ENCODE measurements at places on chromosomes 1 and 21. TPM values are rescaled to one million over a fixed set of nuclear protein-coding genes. Genes with fewer than 3 reads are reported as not detected.

Gene CELA2B
- total RNA-seq = 0.32 TPM

Gene CLDN19
- total RNA-seq = 0.69 TPM

- no peak for DNase-seq
These were observed 298.2 kb upstream of the LRRC7 start for GRCh38 chr1:69269491-69269890.

Gene APH1A
- total RNA-seq = 73.0 TPM

DNA sequence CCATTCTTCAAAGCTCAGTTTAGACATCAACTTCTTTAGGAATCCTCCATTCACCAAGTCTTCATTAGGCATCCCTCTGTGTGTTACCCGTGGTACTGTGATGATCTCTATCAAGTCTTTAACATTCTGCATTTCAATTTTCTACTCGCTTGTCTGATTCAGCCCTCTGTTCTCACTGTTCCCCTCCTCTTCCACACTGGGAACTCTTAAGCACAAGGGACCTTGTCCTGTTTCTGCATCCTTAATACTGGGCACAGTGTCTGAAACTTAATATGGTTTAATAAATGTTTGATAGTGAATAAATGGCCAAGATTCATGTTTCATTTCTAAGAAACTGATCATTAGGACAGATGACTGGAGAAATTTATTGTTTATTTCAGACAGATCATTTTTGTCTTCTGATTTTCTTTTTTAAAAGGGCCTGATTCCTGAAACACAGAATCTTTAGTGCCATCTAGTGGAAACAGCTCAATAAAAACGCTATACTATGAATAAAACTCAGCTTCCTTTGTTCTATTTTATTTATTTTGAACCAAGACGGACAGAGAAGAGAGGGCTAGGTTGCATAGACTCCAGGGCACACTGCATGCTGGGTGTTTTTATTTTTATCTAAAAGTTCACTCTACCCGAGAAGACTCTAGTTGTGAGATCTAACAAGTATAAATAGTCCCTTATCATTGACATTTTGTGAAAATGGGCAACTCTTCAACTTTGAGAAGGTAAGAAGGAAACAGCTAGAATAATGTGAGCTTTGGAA lies 7.0 kb upstream of the TRIM45 start:
- no peak for DNase-seq

Gene C1orf87
- total RNA-seq = not detected

GRCh38 chr1:221892301-221892830 lies 150.5 kb upstream of the DUSP10 start:
- no peak for DNase-seq

DNA sequence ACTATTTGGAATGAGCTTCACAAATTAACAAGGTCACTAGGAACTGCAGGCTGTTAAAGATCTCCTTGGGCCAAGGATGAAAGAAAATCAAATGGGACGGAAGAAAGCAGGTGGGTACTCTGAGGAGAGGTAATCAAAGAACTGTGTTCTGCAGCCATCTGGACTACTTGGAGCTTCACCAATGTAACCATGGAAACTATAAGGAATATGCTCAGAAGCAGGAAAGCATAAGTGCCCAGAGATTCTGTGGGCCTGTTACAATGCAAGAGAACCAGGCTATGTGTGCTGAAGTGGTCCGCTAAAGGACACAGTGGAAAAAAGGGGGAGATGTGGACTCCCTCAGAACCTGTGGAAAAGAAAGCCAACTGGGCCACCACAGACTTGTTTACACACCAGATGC lies 238.5 kb downstream of the PTGER3 start:
- DNase-seq = no peak

DNA sequence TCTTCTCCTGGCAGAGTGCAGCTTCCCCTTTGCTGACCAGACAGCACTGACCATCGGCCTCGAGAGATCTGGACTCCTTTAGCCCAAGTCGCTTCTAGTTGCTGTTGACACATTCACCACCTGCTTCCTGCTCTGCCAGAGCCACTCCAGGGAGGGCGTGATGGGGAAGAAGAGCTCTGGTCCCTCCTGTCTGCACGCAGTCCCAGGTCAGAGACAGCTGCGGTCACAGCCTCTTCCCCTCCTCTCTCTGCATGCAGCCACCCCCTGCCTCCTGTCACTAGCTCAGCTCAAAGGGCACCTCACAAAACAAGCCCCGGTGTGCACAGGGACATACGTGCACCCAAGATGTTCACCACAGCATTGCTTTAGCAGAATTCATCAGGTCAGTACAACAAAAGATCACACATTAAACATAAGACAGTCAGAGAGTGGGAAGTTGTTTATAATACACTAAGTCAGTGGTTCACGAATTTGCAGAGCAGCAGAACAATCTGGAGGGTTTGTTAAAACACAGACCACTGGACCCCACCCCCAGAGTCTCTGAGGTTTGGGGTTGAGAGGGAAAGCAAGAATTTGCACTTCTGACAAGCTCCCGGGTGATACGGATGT lies 132.9 kb downstream of the SYF2 start:
- no peak for DNase-seq

GRCh38 chr1:150552128-150552910 lies 3.1 kb downstream of the ADAMTSL4 start:
- peak; percentile 76 for DNase-seq

DNA sequence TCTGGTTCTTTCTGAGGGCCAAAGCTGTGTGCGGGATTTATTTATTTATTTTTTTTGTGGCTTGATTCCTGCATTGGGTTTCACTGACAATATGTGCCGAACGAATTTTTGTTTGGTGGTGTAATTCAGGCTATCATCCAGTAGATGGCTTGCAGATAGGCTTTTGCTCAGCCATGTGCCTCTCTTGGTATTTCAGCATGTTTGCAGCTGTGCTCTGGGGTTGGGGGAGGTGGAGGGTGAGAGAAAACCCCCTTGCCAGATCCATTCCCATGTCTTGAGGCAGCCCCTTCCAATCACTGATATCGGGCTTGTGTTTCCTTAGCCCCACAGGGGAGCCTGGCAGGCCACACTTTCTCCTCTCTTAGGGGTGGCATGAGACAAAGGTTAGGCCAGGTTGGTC lies 302.4 kb downstream of the PTGER3 start:
- no peak for DNase-seq

GRCh38 chr21:32329776-32330175 lies 31.1 kb downstream of the MRAP start:
- no peak for DNase-seq

GRCh38 chr1:153465811-153466636 lies 5.6 kb upstream of the S100A7 start:
- DNase-seq = no peak

Gene PAPPA2
- 4.6 TPM for total RNA-seq

DNA sequence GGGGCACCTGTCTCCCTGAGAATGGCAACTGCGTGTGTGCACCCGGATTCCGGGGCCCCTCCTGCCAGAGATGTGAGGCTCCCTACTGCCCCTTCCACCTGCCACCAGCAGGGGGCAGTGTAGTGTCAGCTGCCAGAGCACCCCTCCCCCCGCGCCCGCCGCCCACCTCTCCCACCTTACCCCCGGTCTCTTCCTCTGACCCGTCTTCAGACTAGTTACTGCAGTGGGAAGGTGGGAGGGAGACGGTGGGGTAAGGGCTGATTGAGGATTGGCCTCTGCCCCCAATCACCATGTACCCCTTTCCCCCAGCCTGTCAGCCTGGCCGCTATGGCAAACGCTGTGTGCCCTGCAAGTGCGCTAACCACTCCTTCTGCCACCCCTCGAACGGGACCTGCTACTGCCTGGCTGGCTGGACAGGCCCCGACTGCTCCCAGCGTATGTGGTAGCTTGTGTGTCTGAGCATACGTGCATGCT lies 10.1 kb upstream of the LRRC71 start:
- no peak for DNase-seq

DNA sequence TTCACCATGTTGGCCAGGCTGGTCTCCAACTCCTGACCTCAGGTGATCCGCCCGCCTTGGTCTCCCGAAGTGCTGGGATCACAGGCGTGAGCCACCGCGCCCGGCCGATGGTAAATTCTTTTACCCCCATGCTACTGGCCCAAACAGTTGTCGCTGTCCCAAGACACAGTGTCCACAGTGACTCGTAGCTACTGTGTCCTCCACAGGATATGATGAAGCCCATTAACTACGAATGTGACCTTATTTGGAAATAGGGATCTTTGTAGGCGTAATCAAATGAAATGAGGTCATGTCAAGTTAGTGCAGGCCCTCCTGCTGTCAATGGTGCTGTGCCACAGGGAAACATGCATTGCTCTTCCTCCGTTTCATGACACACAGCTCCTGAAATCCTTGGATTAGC lies 8.5 kb downstream of the FNDC10 start:
- DNase-seq = no peak

DNA sequence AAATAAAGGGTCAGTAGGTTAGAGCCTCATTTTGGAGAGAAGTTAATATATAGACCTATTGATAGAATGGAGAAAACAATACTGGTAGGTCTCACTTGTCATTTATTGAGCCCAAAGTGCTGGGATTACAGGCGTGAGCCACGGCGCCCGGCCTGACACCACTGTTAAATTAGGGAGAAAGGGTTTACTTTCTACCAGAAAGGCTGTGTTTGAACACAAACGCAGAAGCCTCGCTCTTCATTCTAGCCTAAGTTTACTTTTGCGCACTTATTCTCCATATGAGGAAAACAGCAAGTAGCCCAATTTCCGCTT lies 710 bp upstream of the PRPF3 start:
- DNase-seq = no peak

DNA sequence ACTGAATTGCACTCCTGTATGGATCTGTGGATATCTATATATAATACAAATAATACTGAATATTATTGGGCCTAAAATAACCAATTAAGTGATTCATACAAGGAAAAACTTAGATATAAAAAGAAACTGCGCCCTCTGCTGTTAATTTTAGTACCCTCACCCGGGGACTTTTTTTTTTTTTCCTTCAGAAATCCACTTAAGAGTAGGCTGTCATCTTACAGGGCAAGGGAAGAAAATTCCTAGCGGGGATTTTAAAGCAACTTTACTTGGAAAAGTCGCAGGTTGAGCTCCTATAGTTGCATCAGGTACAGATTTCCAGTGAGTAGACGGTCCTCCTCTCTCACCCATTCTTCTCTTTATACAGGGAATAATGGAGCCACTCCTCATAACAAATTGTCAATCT lies 1.3 kb downstream of the NTNG1 start:
- DNase-seq = peak; percentile 67

DNA sequence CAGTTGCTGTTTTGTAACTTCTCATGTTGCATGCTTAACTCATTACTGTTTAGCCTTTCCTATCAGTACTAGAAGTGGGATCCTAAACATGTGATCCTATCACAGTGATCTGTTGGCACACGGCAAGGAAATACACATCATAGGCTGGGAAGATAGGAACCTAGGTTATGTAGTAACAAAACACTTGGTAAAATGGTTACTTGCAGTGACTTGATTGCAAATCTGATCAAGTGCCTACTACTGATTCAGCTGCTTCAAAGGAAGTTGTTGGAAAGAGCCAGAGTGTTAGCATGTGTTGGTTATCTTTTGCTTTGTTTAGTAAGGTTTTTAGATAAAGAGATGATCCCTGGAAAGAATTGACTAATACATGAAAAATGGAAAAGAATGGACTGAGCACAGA lies 8.9 kb upstream of the VASH2 start:
- DNase-seq = no peak

GRCh38 chr1:241579434-241579833 lies 47.3 kb downstream of the KMO start:
- no peak for DNase-seq

Gene TDRD10
- 1.4 TPM for total RNA-seq

Gene SERINC2
- 8.9 TPM for total RNA-seq

Gene CASQ1
- 10.5 TPM for total RNA-seq

Gene PRAMEF2
- not detected for total RNA-seq

Gene CD5L
- not detected for total RNA-seq

DNA sequence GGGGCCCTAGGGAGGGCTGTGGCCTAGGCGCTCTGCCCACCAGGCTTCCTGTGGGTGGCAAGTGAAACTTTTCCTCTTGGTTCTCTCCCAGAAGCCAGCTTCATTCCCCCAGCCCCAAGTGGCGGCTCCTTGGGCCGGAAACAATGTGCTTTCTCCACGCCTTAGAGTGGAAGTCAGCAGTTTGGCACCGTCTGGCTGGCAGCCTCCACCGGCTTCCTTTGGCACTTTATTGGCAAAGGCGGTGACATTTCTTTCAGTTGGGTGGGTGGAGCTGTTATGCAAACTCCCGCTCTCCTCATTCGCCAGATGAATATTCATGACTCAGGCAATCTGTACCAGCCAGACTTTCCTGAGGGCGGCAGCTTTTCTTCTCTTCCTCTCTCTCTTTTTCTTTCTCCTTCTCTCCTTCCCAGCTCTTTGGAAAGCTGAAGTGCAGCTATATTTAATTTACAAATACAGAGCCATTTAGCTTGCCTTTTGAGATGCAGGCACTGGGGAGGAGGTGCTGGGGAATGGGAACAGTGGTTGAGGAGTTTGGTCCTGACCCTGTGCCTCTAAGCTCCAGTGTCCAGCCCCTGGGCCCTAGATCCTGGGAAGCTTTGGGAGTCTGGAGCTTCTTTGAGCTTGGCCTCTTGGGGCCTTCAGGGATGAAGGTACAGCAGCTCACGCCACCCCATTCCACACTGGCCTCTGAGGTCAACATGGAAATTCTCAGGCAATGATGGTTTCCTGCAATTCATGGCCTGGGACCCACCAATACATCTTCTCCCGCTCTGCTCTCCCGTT lies 67.8 kb upstream of the POU3F1 start:
- DNase-seq = no peak

GRCh38 chr1:22916471-22916820 lies 56.2 kb downstream of the LACTBL1 start:
- no peak for DNase-seq

Gene RNF19B
- 8.7 TPM for total RNA-seq

GRCh38 chr21:37391666-37392065 lies 25.1 kb downstream of the DYRK1A start:
- DNase-seq = no peak

DNA sequence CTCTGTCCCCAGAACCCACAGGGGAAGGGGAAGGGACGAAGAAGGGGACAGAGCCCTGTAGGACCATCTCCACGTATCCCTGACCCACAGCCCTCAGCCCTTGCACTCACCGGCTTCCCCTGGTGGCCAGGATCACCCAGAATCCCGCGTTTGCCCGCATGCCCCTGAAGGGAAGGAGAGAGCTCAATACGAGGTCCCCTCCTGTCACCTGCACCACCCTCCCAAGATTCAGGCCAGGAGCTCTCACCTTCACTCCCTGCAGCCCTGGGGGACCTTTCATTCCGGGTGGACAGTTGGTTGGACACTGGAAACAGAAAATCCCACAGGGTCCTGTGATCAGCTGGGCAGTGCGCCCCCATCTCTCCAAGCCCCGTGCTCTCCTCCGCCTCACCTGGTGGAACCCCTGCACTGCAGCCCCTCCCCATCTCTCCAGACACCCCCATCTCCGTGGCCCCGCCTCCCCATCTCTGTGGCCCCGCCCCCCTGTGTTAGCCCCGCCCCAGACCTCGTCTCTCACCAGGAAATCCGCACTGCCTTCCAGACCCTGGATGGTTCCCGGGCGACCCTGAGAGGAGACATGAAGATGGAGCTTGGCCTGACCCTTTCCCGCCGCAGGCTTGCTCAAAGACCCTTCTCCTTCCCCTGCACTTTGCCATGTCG lies 6.0 kb downstream of the COL9A2 start:
- no peak for DNase-seq

GRCh38 chr1:222777977-222778376 lies 36.9 kb upstream of the DISP1 start:
- DNase-seq = no peak

Data from urinary bladder (tissue), 4 donors.